Omental fat pad (tissue), 4 donors: ENCODE measurements at places on chromosomes 6 and 20.

DNA sequence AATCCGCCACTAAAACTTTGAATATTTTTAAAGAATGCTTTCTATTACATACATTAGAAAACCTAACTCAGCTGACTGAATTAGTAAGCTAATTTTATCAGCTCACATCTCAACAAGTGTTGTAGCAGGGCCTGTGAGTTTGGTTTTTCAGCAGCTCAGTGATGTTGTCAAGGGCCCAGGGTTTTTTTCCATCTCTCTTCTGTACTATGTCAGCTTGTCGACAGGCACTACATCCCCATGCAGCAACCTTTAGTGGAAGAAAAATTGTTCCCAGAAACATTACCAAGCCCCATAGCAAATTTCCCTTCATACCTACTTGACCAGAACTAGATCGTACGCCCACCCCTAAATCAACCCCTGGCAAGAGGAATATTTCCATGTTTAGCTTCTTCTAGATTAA, 170.3 kb upstream of the TNFAIP3 start:
- DNase-seq: no peak

- no peak for DNase-seq
Measured at GRCh38 chr6:162153120-162153519, 574.4 kb downstream of the PRKN start.

DNA sequence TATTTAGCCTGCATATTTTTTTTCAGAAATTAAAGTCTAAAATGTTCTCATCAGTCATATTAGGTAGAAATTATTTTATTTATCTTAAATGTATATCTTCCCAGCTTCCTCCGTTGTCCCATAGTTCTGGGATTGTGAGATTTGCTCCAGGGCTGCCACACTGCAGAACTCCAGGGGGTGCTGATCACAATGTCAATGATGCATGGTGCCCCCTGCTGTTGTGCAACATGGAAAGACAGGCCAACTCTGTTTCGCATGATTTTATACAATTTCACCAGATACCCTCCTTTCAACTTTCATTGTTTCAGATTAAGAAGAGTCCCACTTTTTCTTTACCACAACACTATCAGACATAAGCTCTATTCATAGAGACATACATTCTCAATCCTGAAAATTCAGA, 35.9 kb downstream of the ID4 start:
- DNase-seq: no peak

DNA sequence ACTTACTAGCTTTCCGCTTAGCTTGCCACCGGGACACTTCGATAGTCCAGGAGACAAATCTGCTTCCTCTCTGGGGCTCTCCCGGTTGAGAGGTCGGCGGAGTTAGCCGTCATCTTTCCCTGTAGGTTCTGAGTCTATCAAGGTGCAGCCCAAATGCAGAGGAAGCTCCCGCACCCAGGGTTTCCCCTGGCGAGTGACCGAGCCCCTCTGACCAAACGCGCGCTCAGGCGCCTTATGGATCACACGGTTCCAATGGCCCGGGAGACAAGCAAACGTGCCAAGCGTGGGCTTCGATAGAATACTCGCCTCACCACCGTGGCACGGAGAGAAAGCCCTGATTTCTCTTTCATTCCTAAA, 15.8 kb upstream of the FOXC1 start:
- DNase-seq: no peak

- no peak for DNase-seq
Measured at GRCh38 chr6:134422426-134423231, 104.7 kb upstream of the SGK1 start.

DNA sequence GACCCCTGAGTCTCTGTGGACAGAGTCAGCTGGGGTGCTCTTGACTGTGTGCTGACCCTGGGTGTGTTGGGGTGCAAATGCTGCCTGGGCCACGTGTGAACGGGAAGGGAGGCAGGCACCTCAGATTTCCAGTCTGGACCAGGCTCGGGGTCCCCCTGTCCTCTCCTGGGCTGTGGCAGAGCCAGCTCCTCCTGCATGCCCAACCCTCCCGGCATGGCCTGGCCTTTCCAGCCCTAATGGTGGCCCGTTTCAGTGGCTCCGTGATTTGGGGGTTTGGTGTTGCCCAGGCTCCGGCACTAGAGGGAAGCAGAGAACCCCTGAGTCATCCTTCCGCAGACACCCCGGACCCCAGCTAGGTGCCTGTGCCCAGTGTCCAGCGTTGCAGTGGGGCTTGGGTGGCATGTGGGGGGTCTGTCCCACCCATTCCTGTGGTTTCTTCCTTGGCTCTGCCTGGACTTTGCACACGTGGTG, 9.1 kb downstream of the RBM38 start:
- DNase-seq: no peak

GRCh38 chr6:106056746-106057390, 29.3 kb upstream of the PRDM1 start:
- no peak for DNase-seq

DNA sequence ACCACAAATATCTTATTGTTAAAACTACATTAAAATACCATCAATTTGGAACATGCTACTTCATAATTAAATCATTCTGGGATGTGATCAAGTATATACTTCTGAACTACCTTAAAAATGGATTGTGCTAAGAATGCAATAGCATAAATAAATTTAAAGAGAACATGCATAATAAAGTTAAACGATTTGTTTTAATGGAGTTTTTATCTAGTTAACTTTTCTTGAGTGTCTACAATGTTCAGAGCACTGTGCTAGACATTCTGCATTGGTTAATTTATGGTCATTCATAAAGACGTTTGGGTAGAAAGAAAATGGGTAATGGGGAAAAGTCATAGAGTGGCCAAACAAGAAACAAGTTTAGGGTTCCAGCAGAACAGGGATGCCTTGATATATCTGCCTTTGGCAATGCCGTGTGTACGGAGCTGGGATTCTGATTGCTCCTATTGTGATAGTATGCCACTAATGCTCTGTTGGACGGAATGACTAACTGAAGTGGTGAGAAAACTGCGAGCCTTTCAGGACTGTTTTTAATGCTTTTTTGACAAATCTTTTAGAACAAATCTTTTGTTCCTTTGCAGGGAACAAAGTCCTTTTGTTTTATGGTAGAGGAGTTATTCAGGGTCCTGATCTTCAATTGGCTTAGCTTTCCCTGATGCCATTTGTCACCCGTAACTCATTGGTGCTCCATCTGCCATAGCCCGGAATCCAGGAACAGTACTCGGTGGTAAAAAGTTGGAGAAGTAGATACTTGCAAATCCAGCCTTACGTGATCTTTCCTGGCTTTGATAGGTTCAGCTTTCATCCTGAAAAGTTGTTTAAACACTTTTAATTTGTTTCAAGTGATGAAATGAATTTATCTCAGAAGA, 162.6 kb downstream of the BCKDHB start:
- DNase-seq: no peak

- no peak for DNase-seq
Measured at GRCh38 chr20:17628101-17628841, 53.8 kb downstream of the RRBP1 start.

- no peak for DNase-seq
Measured at GRCh38 chr6:33316603-33317418, 733 bp downstream of the ZBTB22 start.
